ENCODE measurements at places on chromosomes 3 and 15.

- no peak for DNase-seq
Measured at GRCh38 chr3:6733699-6734394, 127.1 kb upstream of the GRM7 start.

DNA sequence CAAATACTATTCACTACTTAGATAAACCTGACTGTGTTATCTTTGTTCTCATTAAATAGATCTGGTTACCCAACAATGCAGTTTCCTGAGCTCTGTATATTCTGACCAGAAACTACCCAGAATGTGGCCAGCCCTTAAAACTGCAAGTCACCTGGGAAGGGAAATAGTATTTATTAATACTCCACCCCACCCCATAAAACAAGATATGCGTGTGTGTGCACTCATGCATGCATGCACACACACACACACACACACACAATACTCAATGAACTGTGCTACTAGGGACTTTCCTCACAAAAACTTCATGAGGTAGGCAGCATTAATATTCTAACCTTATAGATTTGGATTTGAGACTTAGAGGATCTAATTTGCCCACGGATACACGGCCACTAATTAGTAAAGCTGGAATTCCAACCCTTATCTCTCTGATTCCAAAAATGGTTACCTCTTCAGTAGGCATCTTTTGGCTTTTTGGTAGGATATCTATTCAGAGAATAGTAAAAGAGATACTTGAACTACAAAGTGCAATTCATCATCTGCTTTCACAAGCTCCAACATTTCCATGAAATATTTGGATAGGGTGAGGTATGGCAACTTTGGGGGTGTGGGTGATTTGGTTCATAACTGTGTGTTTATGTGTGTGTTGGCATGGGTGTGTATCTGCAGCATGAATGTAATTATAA is 197.0 kb upstream of the CFAP20DC start:
- no peak for DNase-seq

DNA sequence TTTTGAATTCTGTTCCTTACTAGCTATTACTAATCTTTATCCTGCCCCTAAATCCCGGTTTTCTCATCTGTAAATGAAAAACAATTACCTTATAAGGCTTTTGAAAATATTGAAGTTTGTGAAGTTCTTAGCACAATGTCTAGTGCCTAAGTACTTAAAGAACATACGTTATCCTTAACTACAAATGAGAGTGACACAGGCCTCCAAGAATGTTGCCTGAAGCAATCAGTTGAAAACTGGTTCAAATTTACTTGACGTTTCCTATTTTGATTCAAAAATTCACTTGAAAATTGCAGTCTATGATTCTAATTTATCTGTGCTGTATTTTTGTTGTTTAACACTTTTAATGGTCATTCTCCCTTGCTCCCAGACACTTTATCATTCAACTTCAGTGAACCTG is 3.2 kb downstream of the SENP7 start:
- DNase-seq: no peak

DNA sequence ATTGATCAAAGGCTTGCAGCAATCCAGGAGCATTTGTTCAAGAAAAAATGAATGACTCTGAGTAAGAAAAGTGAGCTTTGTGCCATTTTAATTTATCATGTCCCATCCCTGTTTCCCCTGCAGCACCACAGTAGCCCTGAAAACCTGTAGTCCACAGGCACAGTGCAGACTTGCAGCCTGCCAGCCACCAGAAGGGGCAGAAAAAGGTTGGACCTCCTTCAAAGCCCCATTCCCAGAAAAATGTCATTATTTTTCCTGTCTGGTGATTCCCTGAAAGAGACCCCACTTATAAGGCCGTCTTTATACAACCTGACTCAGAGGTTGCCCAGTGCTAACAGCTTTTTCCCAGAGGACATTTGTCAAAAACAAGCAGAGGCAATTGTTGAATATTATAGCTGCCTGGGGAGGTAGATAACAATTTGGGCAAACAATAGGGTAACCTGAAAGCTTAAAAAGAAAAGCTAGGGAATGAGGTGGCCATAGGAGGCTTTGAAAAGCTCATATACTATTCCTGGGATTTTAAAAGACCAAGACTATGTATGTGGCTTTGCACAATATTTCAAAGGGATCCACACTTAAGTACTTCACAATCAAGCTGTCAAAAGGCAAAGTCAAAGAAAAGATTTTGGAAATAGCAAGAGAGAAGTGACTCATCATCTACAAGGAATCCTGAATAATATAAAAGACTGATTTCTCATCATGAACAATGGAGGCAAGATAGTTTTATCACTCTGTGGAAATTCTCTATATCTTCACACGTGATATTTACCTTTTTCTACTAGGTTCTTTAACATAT is 136.8 kb upstream of the PLXNA1 start:
- DNase-seq: no peak

- no peak for DNase-seq
Measured at GRCh38 chr3:115503394-115503793, 119.9 kb upstream of the GAP43 start.

- DNase-seq: no peak
Measured at GRCh38 chr3:4864503-4864902, 114.7 kb upstream of the BHLHE40 start.

DNA sequence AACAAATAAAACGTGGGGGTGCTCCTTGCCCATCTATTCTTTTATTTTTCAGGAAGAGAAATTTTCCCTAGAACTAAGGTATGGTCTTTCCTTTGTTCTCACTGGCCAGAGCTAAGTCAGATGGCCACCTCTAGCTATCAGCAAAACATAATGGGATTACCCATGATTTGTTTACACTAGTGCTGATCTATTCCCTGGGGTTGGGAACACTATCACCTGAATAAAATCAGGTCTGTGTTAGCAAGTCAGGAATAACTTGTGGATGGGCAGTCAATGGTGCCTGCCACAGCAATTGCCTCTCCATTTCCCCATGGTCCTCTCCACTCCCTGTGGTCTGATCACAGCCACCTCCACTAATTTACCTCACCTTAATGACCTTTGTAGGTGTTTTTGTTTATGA is 181.7 kb upstream of the CADPS start:
- DNase-seq: no peak

GRCh38 chr15:94033014-94033682 is 198.2 kb upstream of the MCTP2 start:
- DNase-seq: no peak

DNA sequence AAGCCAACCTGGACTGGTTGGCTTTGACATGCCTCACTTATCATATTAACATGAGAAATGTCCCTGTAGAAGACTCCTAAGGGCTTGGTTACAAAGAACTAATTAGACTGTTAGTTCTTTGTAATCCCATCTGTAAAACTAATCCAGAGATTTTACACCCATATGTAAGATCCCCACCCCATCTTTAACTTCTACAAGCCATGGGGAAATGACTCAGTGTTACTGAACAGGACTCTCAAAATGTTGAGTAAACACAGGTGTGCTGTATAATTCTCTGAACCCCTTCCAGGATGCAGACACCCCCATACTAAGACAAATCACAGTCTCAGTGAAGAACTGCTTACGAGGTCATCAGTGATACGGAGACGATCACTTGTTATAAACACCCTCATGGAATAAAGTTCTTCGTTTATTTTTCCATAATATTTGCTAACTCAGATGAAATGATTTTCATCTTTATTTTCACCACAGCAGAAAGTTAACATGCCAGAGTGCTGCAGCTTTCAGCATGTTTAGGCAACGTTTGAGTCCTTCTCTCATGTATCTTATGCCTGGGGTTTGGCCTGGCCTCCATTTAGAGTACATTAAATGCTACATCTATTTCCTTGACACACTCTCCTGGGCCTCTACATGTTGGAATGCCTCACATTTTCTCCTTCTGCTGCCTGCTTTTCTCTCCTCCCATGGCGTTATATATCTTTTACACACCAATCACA is 55.3 kb upstream of the LEKR1 start:
- no peak for DNase-seq

DNA sequence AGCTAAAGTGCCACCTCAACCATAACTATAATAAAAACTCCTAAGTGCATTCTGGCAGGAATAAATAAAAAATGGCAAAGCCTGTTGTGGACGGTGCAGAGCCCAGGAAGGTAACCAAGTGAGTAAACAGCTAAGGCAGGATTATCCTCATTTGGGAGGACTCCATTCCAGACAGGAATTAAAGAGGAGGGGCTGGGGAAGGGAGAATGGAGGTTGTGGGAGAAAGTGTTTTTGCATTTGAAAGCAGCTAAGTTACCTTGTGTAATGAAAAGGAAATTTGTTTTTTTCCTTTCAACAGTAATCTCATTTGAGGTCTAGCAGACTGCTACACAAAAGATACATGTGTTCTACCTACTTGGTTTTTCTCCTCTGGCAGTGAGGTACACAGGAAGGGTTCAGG is 248.5 kb downstream of the TIGIT start:
- no peak for DNase-seq

DNA sequence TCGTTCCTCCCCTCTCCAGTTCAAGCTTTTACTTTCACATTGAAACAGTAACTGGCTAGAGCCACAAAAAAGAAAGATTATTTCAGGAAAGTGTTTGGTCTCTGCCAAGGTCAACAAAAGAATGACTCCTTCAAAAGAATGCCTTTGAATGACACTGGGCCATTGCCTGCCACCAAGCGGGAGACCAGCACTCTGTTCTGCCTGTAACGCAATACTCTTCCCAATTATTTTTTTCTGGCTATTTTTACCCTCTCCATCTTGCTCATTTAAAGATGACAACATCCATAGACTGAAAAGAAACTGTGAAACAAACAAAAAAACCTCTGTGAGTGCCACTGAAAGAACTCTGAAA is 37.3 kb downstream of the EHHADH start:
- DNase-seq: no peak

DNA sequence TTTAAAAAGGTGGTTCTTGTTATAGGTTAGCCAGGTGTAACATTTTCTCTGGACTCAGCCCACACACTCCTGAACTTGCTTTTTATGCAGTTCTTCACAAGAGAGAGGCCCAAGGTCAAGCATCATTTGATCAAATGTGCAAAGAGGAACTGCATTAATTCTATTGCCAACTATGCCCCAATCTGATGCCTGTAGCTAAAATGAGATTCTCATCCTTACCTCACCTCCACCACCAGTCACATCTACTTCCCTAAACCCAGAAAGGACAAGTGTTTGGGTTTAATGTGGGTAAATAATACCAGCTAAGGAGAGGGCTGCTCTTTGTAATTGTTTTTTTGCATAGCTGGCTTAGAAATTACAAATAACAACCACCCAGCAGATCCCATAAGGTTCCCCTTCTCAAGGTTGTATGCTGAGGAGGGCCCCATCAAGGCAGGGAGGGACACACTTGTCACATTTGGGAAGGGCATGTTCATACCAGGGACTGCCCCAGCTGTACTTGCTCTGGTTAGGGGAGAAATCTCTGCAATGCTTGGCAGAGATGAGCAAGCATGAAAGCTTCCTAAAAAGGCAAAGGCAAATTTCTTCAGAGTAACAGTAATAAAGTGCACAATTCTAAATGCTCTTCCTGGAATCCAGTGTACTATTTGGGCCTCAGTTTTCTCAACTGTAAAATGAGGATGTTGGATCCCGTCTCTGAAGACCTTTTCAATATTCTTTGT is 76.2 kb downstream of the TGFBR2 start:
- no peak for DNase-seq

DNA sequence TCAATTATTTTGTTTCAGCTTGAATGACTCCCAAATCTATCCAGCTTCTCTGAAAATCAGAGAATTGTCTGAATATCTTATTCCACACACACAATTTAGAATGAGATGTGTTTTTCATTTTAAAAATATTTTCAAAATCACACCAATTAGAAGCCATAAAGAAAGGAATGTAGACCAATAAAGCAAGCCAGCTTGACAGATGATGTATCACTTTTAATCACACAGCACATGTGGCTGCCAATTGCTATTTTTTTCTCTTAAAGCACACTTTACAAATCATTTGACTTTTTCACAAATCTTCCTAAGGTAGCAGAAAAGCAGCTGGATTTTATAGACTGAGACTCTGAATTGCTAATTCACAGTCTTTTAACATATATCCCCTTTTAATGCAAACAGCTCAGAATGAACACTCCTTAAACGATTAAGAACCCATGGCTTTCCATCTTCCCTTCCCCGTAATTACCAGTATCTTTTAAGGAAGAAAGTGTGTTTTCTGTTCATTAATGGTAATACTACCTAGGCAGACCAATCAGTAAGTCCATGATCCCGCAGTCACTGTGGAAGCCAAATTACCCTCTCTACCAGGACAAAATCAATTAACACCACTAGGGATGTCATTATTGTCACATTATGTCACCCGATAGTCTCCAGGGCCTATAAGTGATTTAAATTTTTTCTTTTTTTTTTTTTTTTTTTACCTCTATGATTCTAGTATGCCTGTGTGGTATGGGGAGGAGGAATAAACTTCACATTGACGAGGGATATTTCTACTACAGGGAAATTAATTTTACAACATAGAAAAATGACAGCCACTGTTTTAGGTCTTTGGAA is 250.0 kb upstream of the VEPH1 start:
- DNase-seq: no peak

- DNase-seq: no peak
Measured at GRCh38 chr15:29141308-29142128, 128.1 kb downstream of the NSMCE3 start.

GRCh38 chr3:170159459-170159858 is 22.1 kb downstream of the PHC3 start:
- DNase-seq: no peak

DNA sequence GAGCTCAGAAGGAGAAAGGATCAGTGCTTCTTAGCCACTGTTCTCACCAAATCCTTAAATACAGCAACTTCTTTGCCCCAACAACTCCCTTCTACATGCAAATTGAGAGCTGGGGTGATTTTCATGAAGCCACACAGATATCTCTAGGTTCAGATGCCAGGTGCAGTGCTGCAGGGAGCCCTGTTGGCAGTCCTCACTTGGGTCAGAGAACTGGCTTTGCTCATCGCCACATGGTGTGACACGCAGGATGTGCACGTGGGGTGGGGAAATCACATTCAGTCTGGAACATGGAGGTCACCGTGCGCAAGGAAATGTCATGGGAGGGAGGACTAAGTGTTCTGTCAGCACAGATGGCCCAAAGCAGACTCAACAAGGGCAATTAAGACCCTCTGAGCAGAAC is 103.8 kb downstream of the WDR76 start:
- no peak for DNase-seq

DNA sequence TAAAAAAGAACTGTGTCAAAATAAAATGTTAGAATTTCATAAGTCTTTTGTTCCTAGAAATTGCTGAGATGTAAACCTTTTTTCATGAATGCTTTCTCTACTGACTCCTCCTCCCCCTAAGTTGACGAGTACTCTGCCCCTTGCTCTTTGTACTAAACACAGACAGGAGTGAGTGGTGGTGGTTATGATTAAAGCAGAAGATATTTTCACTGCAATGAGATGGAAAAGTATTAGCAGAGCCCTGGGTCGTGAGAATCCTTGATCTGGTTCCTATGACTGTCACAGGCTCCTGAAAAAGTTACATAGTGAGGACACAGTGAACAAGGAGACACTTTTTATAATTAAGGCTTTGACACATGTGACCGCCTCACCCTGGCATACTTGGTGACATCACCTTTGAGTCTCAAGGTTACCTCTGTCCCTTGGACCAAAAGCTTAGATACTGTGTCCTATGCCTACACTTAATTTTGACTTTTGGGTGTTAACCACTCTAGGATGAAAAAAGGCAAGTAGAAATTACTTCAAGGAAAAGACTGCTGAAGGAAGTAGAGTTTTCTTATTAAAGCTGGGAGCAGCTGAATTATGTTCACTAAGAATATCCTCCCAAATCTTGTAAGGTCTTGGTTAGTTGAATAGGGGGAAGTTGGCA is 130.4 kb upstream of the LYSMD4 start:
- no peak for DNase-seq

Data from activated CD8-positive, alpha-beta memory T cell treated with anti-CD3 and anti-CD28 coated beads for 1 hour (primary cell).